ENCODE measurements at places on chromosomes 5 and 9. TPM values are rescaled to one million over a fixed set of nuclear protein-coding genes. Genes with fewer than 3 reads are reported as not detected.

The KIF4B gene
- polyA plus RNA-seq, result not detected

The REEP5 gene
- 217 TPM for polyA plus RNA-seq

The BTNL9 gene
- polyA plus RNA-seq, result not detected

The SNCAIP gene
- polyA plus RNA-seq, result not detected

The LURAP1L gene
- polyA plus RNA-seq, result 16.6 TPM

The DND1 gene
- 0.48 TPM for polyA plus RNA-seq

The MCIDAS gene
- polyA plus RNA-seq, result not detected

The SLCO4C1 gene
- 2.8 TPM for polyA plus RNA-seq

The KLHL3 gene
- polyA plus RNA-seq, result 0.10 TPM

The PTBP3 gene
- polyA plus RNA-seq, result 35.6 TPM

The TMEFF1 gene
- polyA plus RNA-seq, result 0.87 TPM

The NME5 gene
- not detected for polyA plus RNA-seq

The SRD5A1 gene
- polyA plus RNA-seq, result 11.3 TPM

The OCLN gene
- polyA plus RNA-seq, result 26.2 TPM

The HRH2 gene
- polyA plus RNA-seq, result not detected

The TMEM174 gene
- not detected for polyA plus RNA-seq

The SET gene
- polyA plus RNA-seq, result 72.8 TPM

The NFIB gene
- polyA plus RNA-seq, result 1.4 TPM

The CCDC152 gene
- 0.36 TPM for polyA plus RNA-seq

The GRK6 gene
- polyA plus RNA-seq, result 13.2 TPM

The AP3B1 gene
- polyA plus RNA-seq, result 37.7 TPM

The ZDHHC12 gene
- 29.8 TPM for polyA plus RNA-seq

The TOR2A gene
- 4.9 TPM for polyA plus RNA-seq

The HABP4 gene
- 21.7 TPM for polyA plus RNA-seq

The AJM1 gene
- polyA plus RNA-seq, result 1.4 TPM

The PPP2R2B gene
- polyA plus RNA-seq, result not detected

The ITGA1 gene
- 28.6 TPM for polyA plus RNA-seq

The FCN2 gene
- not detected for polyA plus RNA-seq

The PIP5K1B gene
- polyA plus RNA-seq, result 17.5 TPM

The SMIM33 gene
- polyA plus RNA-seq, result not detected

The DRD1 gene
- polyA plus RNA-seq, result not detected

Data from HepG2 (cell line).